Uterine smooth muscle cell (primary cell): ENCODE measurements at places on chromosomes 1 and 21. TPM values are rescaled to one million over a fixed set of nuclear protein-coding genes. Genes with fewer than 3 reads are reported as not detected.

PCBP3 gene
- total RNA-seq = 2.8 and 4.2 TPM in 2 replicates

AQP10 gene
- total RNA-seq = under 0.01 TPM in 1 of 2 replicates, not detected in the other

OXCT2 gene
- 2.2 and 4.5 TPM in 2 replicates for total RNA-seq

STMN1 gene
- total RNA-seq = 72.4 and 192 TPM in 2 replicates

KRTAP10-8 gene
- total RNA-seq = not detected in 2 replicates

LRRC71 gene
- total RNA-seq = not detected in 2 replicates

C1orf185 gene
- not detected in 2 replicates for total RNA-seq

ZNF648 gene
- total RNA-seq = not detected in 2 replicates

OR2L8 gene
- 0.25 TPM in 1 of 2 replicates, not detected in the other for total RNA-seq

PLEKHN1 gene
- 0.75 and 0.77 TPM in 2 replicates for total RNA-seq

FNDC7 gene
- total RNA-seq = 0.12 TPM in 1 of 2 replicates, not detected in the other

STRIP1 gene
- 55.3 and 55.4 TPM in 2 replicates for total RNA-seq

IQGAP3 gene
- total RNA-seq = 27.6 and 83.3 TPM in 2 replicates

RAB29 gene
- total RNA-seq = 12.4 and 24.1 TPM in 2 replicates

FAM163A gene
- not detected in 2 replicates for total RNA-seq

CYP4X1 gene
- total RNA-seq = not detected in 2 replicates

PGLYRP4 gene
- total RNA-seq = not detected in 2 replicates

LRRC39 gene
- 0.44 and 0.50 TPM in 2 replicates for total RNA-seq

ZBTB18 gene
- 14.4 and 14.5 TPM in 2 replicates for total RNA-seq

GPR157 gene
- 5.1 and 5.4 TPM in 2 replicates for total RNA-seq

KCNA2 gene
- not detected in 2 replicates for total RNA-seq

TSPEAR gene
- total RNA-seq = not detected in 2 replicates

LCE2B gene
- not detected in 2 replicates for total RNA-seq

BSND gene
- total RNA-seq = not detected in 2 replicates

WDR64 gene
- not detected in 2 replicates for total RNA-seq

SGIP1 gene
- total RNA-seq = 26.7 and 48.0 TPM in 2 replicates

KIF17 gene
- total RNA-seq = 2.7 and 4.6 TPM in 2 replicates

CCDC17 gene
- total RNA-seq = 0.77 and 0.87 TPM in 2 replicates

OR2AK2 gene
- total RNA-seq = 0.25 TPM in 1 of 2 replicates, not detected in the other

FCAMR gene
- not detected in 2 replicates for total RNA-seq

XKR8 gene
- 4.5 and 5.4 TPM in 2 replicates for total RNA-seq

CYP4B1 gene
- total RNA-seq = not detected in 2 replicates

FCGR3B gene
- not detected in 2 replicates for total RNA-seq

C1orf226 gene
- 0.33 and 0.50 TPM in 2 replicates for total RNA-seq

GSTM5 gene
- total RNA-seq = 1.00 and 1.5 TPM in 2 replicates

SLC2A5 gene
- 2.3 and 6.1 TPM in 2 replicates for total RNA-seq

ROR1 gene
- total RNA-seq = 2.5 and 3.4 TPM in 2 replicates

C21orf91 gene
- 9.4 and 9.5 TPM in 2 replicates for total RNA-seq

ANGPTL1 gene
- 2.1 and 3.8 TPM in 2 replicates for total RNA-seq

DIO1 gene
- total RNA-seq = not detected in 2 replicates

SELENOF gene
- 181 and 184 TPM in 2 replicates for total RNA-seq

PCP4L1 gene
- not detected in 2 replicates for total RNA-seq

FOXJ3 gene
- 15.5 and 17.6 TPM in 2 replicates for total RNA-seq

TNFAIP8L2 gene
- total RNA-seq = not detected in 2 replicates

KCNT2 gene
- total RNA-seq = 1.8 and 6.0 TPM in 2 replicates

CDC20 gene
- 37.7 and 171 TPM in 2 replicates for total RNA-seq
